DND-41 (cell line): ENCODE measurements at places on chromosomes 4 and X.

GRCh38 chrX:72348247-72348979 is 42.7 kb upstream of the CITED1 start:
- H3K4me1 ChIP-seq: no peaks in the 10 kb centered on the region
- peaks cover 4% of the 10 kb centered on the region; the same call in 1 of the 2 replicates for H3K36me3 ChIP-seq
- H3K27ac ChIP-seq: no peak overlapping the region
- no peak for DNase-seq
- H3K27me3 ChIP-seq: no peaks in the 10 kb centered on the region

GRCh38 chr4:17583276-17583675 is 6.3 kb downstream of the LAP3 start:
- no peak overlapping the region for H3K4me3 ChIP-seq
- peaks cover 11% of the 10 kb centered on the region for H3K4me1 ChIP-seq
- no peak overlapping the region for H3K27ac ChIP-seq
- no peaks in the 10 kb centered on the region for H3K27me3 ChIP-seq
- peaks cover 29% of the 10 kb centered on the region; the same call in 1 of the 2 replicates for H3K36me3 ChIP-seq

DNA sequence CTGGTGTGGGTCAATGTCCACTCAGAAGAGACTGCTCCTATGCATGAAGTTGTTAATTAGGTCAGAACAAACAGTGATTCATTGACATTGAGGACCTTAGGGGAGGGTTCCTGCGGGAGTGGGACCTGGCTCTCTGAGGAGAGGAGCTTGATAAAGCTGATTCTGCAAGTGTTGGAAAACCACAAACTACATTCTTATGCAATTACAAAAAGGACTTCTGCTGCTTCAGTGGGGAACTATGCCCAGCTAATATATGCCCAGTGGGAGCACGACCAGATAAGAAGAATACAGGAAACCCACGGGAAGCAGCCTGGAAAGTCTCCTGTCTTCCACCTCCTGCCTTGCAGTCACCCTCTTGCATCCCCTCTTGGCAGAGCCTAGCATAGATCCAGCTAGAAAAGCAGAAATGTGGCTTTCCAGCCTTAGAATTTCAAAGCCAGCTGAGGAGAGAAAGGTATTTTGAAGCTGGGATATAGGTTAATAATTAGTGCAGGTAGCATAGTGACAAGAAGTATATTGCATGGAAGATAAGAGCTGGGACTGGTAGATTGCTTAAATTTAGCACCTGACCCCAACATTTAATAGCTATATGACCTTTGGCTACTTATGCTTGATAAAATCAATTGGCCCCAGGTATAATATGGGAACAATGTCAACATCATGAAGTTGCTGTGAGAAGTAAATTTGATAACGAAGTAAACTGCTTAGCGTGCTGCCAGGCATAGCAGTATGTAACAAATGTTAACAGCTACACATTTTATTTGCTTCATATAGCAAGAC is 34.9 kb upstream of the UGT8 start:
- no peak overlapping the region for H3K4me3 ChIP-seq
- H3K27me3 ChIP-seq: no peaks in the 10 kb centered on the region
- H3K4me1 ChIP-seq: no peaks in the 10 kb centered on the region
- DNase-seq: no peak
- no peak overlapping the region for H3K27ac ChIP-seq
- no peaks in the 10 kb centered on the region for H3K36me3 ChIP-seq

DNA sequence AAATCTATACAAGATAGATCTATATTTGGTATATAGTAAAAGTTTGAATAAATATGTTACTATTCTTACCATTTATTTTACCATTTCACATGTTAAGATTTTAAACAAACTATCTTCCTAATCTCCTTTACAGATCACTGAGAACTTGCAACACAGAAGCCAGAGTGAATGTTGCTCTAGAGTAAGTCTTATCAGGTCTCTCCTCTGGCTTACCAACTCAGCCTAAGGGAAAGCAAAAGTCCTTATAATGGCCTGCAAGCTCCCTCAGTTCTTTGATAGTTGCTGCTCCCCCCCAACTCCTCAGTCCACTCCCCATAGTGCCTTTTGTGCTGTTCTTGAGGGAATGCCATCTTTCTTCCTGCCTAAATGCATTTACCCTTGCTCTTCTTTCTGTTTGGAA is 25.7 kb upstream of the SLC7A11 start:
- no peak overlapping the region for H3K27ac ChIP-seq
- DNase-seq: no peak
- H3K4me1 ChIP-seq: no peaks in the 10 kb centered on the region
- H3K27me3 ChIP-seq: peaks cover under 1% of the 10 kb centered on the region
- no peak overlapping the region for H3K4me3 ChIP-seq

DNA sequence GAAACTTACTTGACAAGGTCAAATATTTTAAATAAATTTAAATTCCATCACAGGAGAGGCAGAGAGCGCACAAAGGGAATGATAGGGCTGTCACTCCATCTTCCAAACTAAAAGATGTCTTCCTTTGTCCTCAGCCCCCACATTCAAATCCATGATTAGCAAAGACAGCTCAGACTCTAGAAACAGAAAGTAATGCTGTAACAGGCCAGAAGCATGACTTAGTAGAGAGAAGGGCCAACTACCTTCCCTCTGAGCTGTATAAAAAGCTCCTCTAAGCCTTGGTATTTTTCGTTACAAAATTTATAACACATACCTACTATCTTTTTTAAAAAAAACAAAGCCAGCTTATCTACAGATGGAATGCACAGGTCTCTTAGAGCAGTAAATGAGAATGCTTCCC is 207.4 kb downstream of the MAPK10 start:
- DNase-seq: no peak
- no peaks in the 10 kb centered on the region for H3K4me1 ChIP-seq
- H3K36me3 ChIP-seq: no peaks in the 10 kb centered on the region
- no peak overlapping the region for H3K27ac ChIP-seq

DNA sequence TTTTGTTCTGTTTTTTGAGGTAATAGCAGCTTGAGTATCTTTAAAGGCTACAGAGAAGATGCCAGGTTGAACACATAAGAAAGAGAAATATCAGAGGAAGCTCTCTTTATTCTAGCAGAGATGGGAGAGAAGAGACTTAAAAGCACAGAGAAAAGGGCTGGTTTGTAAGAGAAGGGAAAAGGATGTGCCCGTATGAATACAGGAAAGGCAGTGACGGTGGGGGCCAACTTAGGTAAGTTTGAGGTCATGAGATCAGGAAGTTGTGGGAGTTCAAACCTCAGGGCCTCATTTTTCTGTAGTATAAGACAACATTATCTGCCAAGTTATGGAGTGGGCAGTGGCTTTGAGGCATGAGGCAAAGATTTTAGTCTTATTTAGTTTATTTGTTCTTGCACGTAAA is 121.3 kb upstream of the S100G start:
- no peaks in the 10 kb centered on the region for H3K27me3 ChIP-seq
- peak; percentile 3 for DNase-seq
- H3K36me3 ChIP-seq: no peaks in the 10 kb centered on the region

GRCh38 chr4:174674305-174674840 is 152.1 kb upstream of the HPGD start:
- H3K27me3 ChIP-seq: no peaks in the 10 kb centered on the region
- no peaks in the 10 kb centered on the region for H3K36me3 ChIP-seq
- DNase-seq: no peak
- no peak overlapping the region for H3K27ac ChIP-seq
- no peaks in the 10 kb centered on the region for H3K4me1 ChIP-seq
- no peak overlapping the region for H3K4me3 ChIP-seq

DNA sequence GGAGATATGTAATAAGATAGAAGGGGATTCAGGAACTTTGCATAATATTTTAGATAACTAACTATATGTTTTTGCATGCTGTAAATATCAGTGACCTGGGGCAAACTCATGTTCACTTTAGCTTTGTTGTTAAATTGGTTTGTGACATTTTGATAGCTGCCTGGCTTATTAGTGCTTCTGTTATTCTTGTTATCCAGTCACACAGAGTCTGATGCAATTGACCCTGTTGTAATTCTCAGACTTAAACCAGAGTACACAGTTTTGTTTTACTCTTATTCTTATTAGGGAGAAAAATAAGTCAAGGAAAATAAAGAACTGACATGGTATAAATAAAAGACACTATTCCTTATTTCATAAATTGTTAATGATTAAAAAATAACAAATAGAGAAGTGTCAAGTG is 516.7 kb upstream of the SLIT2 start:
- H3K4me3 ChIP-seq: no peak overlapping the region
- H3K36me3 ChIP-seq: no peaks in the 10 kb centered on the region
- no peak for DNase-seq
- peaks cover 34% of the 10 kb centered on the region for H3K4me1 ChIP-seq
- no peaks in the 10 kb centered on the region for H3K27me3 ChIP-seq
- H3K27ac ChIP-seq: no peak overlapping the region

- H3K27me3 ChIP-seq: no peaks in the 10 kb centered on the region
- H3K27ac ChIP-seq: no peak overlapping the region
- no peaks in the 10 kb centered on the region for H3K36me3 ChIP-seq
- no peak overlapping the region for H3K4me3 ChIP-seq
Observed at GRCh38 chrX:69372435-69372834, 131.7 kb upstream of the NALF2 start.

- no peak for DNase-seq
- H3K27ac ChIP-seq: no peak overlapping the region
- H3K36me3 ChIP-seq: no peaks in the 10 kb centered on the region
- no peaks in the 10 kb centered on the region for H3K27me3 ChIP-seq
- H3K4me1 ChIP-seq: no peaks in the 10 kb centered on the region
Observed at GRCh38 chr4:29081234-29081955, 1638.8 kb upstream of the PCDH7 start.

GRCh38 chrX:143231492-143231891 is 205.8 kb downstream of the SPANXN4 start:
- no peak overlapping the region for H3K4me3 ChIP-seq
- no peaks in the 10 kb centered on the region for H3K27me3 ChIP-seq
- H3K27ac ChIP-seq: no peak overlapping the region
- no peak for DNase-seq
- no peaks in the 10 kb centered on the region for H3K36me3 ChIP-seq

DNA sequence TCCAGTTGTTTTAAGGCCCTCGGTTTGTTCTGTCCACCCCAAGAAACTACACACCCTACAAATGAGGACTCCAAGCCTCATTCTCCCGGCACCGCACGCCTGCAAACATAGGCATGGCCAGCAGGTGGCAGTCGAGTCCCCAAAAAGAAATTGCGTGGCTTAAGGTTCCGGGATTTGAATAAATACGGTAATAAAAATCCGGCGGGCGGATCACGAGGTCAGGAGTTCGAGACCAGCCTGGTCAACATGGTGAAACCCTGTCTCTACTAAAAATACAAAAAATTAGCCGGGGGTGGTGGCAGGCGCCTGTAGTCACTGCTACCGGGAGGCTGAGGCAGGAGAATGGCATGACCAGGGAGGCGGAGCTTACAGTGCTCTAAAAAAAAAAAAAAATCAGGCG is 21.8 kb upstream of the CSF2RA start:
- no peak overlapping the region for H3K4me3 ChIP-seq
- DNase-seq: peak; percentile 77
- no peaks in the 10 kb centered on the region for H3K27me3 ChIP-seq
- peaks cover 5% of the 10 kb centered on the region; the same call in 1 of the 2 replicates for H3K4me1 ChIP-seq
- no peak overlapping the region for H3K27ac ChIP-seq

- H3K27me3 ChIP-seq: no peaks in the 10 kb centered on the region
- H3K27ac ChIP-seq: no peak overlapping the region
- no peaks in the 10 kb centered on the region for H3K4me1 ChIP-seq
- H3K4me3 ChIP-seq: no peak overlapping the region
- no peaks in the 10 kb centered on the region for H3K36me3 ChIP-seq
Observed at GRCh38 chr4:123870216-123870876, 473.8 kb downstream of the SPRY1 start.

DNA sequence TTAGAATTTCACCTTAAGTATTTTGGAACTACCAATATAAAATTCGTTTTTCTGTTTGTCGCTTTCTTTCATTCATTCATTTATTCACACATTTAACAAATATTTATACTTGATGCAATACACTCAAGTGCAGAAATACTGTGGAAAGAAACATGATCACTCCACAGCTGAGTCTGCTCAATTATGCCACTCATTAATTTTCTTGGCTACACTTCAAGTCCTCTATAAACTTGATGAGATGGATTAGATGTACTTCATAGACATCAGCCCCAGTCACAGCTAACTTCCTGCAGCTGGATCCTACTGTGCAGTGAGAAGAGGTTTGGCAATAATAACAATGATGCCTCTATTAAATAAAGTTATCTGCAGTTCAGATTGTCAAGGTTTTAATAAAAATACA is 208.1 kb downstream of the PDGFC start:
- H3K4me3 ChIP-seq: no peak overlapping the region
- no peak overlapping the region for H3K27ac ChIP-seq
- no peaks in the 10 kb centered on the region for H3K4me1 ChIP-seq
- no peaks in the 10 kb centered on the region for H3K36me3 ChIP-seq
- no peak for DNase-seq
- no peaks in the 10 kb centered on the region for H3K27me3 ChIP-seq

DNA sequence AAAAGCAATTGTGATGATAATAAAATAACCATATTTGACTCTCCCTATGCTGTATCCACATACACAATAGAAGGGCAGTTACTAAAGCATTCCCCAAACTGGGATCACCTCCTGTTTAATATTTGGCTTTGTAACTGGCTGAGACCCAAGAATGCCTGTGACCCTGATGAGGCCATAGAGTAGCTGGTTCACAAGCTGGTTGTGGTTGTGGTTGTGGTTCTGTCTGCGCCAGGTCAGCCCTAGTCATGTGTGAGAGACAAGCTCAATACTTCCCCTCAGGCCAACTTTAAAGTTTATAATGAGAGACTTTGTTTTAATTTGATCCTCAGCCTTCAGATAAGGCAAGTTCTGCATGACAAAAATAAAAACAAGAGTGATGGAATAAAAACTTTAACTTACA is 209.9 kb downstream of the PARM1 start:
- H3K27ac ChIP-seq: no peak overlapping the region
- H3K27me3 ChIP-seq: no peaks in the 10 kb centered on the region
- H3K4me1 ChIP-seq: no peaks in the 10 kb centered on the region
- DNase-seq: no peak

GRCh38 chr4:163673848-163674697 is 179.6 kb downstream of the TMA16 start:
- H3K27me3 ChIP-seq: no peaks in the 10 kb centered on the region
- H3K36me3 ChIP-seq: no peaks in the 10 kb centered on the region
- no peak for DNase-seq
- no peaks in the 10 kb centered on the region for H3K4me1 ChIP-seq

DNA sequence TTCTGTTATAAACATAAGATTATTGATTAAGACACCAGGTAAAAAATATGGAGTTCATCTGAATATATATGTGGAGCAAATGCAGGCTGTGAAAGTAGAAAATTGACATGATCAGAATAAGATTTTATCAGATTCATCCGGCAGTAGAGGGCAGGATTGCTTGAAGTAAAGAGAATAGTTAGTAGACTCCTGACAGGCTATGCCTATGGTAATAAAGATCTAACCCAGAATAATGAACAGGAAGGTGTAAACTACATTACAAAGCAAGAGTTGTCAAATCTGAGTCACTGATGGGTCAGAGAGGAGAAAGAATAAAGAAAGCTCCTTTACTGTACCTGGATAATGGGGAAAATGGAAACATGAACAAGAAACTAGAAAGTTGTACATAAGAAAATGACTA is 20.8 kb upstream of the TMEM184C start:
- no peaks in the 10 kb centered on the region for H3K4me1 ChIP-seq
- H3K27ac ChIP-seq: no peak overlapping the region
- no peak for DNase-seq

DNA sequence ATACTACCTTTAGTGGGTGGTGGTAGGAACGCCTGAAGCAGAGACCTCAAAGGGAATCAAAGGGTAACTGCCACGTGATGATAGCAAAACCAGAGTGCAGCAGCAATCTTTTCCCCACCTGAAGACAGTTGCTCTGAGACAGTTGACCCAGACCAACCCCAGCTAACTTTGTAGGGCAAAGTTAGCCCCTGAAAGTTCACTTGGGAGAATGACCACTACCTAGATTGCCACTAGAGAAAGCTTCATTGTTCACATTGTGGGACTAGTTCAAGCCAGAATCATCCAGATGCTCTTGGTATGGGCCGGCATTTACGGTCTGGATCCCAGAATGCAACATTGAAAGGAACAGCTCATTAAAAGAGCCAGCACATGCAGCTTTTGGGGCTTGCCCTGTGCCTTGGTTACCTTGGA is 4.1 kb downstream of the SEPTIN6 start:
- peak; percentile 47 for DNase-seq
- peak overlapping the region; percentile 40 for H3K4me3 ChIP-seq
- H3K36me3 ChIP-seq: peaks cover 21% of the 10 kb centered on the region
